T-helper 9 cell (primary cell): ENCODE measurements at places on chromosomes 12 and 14.
A peak's percentile ranks its signal among the peaks of the same experiment; 100 is the strongest.

DNA sequence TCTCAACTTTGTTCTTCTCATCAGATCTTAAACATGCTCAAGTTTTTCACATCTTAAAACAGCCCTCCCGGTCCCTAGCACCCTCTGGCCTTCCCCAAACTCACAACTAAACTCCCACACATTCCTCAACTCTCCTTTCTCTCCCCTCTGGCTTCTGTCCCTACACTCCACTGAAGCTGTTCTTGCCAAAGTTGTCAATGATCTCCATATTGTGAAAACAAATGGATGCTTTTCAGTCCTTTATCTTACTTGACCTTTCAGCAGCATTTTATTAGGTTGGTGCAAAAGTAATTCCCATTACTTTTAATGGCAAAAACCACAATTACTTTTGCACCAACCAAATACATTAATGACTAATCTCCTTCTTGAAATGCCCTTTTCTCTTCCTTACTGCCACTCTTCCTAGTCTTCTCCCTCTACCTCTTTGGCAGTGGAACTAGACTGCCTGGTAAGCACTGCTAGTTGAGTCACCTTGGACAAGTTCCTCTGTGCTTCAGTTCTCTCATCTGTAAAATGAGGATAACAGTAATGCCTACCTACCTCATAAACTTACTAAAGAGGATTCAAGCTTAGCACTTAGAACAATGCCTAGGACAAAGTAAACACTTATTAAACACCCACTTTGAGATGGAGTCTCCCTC is 16.0 kb downstream of the CERS5 start:
- DNase-seq, result no peak

GRCh38 chr12:112606611-112607365 is 184.8 kb upstream of the RPH3A start:
- no peak for DNase-seq

DNA sequence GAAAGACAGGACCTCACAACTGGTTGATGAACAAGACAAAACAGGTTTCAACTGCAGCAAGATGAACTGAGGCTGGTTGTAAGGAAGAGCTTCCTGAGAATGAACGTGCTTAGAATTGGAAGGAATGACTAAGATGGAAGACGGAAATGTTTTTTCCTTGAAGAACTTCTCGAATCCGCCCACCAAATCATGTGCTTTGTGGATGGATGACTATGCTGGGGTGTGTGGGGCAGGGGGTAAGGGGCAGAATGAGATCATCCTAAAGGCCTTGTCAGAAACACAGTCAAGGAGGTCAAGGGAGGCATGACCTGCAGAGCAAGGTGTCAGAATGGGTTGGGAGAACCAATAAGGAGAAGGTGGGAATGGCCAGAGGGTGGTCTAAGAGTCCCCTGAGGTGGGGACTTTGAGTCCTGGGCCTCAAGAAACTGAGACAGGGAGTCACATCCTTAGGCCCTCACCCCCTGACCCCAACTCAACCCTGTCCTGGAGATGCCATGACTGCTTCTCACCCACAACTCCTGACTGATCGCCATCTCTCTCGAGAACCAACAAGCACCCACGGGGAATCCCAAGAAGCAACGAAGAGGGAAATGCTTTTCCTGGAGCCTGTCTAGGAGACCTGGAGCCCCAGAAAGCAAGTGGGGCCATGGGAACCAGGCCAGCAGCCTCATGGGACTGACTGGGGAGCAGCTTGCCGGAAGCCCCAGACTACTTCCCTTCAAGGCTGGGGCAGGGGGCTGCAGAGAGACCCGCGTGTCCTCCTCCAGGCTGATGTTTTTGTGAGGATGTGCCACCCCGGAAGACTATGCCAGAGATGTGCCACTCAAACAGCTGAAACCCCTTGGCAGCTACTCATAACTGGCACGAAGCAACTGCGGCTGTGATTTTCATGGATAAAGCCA is 84.0 kb downstream of the ACTN1 start:
- DNase-seq, result no peak

DNA sequence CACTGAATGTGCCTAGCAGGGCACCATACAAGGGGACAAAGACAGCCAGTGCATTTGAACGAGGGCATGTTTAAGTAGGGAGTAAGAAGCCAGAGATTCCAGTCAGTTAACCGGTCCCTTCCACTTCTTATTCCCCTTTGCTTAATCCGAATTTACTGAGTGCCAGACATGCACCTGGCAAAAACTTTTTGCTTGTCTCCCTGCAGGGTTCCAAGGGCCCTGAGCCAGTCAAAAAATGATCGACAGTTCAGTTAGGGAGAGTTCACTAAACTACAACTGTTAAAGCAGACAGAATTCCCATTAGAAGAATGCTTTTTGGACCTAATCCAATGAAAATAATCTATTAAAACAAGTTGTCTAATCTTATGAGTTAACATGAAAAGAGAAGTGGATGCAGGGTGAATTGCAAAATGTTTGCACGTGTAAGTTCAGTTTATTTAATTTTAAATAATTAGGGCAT is 193.8 kb downstream of the TMTC2 start:
- DNase-seq, result no peak

DNA sequence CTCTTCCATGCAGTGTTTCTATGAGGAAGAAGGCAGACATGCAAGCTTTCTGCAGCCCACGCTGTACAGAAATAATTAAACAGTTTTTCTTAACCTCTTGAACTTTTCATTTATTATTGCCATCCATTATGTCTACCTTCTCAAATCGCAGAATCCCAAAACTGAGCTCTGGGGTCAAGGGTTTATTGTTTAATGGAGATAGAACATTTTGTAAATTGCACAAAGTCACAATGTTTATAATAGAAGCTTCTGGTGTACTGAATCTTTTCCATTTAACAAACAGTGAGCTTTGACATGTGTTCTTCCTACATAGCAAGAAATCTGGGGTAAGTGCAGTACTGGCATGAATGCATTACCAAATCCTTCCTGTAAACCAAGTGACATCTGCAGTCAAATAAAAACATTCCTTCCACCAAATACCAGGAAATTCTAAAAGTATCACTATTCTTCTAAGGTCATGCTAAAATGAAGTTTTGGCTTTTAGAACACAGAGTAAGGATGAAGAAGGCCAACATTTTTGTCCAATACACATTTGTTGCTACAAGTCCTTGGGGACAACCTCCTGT is 385.3 kb upstream of the DDHD1 start:
- DNase-seq, result no peak

GRCh38 chr14:86279405-86279804 is 749.5 kb downstream of the FLRT2 start:
- DNase-seq, result no peak

GRCh38 chr12:107436376-107436775 is 249.2 kb upstream of the PWP1 start:
- DNase-seq, result no peak

GRCh38 chr14:54168489-54168888 is 211.9 kb upstream of the BMP4 start:
- no peak for DNase-seq

GRCh38 chr14:30906752-30907658 is 32.6 kb downstream of the COCH start:
- DNase-seq, result no peak

GRCh38 chr14:75204116-75204515 is 27.7 kb upstream of the TMED10 start:
- no peak for DNase-seq

DNA sequence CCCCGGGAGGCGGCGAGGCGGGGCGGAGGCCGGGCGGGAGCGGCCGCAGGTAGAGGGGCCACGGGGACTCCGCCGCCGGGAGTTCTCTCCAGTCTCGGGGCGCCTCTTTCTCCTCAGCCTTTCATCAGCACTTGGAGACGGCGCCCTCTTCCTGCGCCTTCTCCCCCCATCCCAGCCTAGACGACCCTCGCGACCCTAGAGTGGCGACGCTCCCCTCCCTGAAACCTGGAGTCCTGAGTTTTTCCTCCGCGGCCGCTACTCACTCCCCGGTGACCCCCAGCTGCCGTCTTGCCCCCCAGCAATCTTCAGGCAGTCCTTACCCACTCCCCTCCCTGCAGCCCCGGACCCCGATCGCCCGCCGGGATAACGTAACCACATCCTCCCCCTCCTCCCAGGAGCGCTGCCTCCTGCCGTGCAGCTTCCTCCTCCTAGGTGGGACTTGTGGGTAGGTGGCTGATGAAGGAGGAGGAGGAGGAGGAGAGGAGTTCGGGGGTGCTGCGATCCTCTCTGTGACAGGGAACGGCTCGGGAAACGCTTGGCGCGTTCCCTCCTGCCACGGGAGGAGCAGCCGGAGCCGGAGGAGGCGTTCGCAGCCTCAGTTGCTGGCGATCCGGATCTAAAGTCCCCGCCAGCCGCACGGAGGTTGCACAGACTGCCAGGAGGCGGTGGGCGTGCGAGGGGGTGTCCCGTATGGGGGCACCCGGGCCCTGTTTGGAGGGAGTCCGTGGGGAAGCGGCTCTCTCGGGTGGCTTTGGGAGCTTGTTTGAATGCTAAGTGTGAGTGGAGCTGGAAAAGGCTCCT is 891 bp downstream of the PLEKHA5 start:
- peak; percentile 1 for DNase-seq

- no peak for DNase-seq
Observed at GRCh38 chr12:32091696-32092095, 15.0 kb upstream of the BICD1 start.

- no peak for DNase-seq
Observed at GRCh38 chr12:87678453-87678852, 350.7 kb downstream of the C12orf50 start.

- DNase-seq, result no peak
Observed at GRCh38 chr14:50668826-50669143, 679 bp upstream of the SAV1 start.

GRCh38 chr12:106840243-106840642 is 65.8 kb downstream of the RIC8B start:
- DNase-seq, result no peak

GRCh38 chr12:21296751-21297406 is 37.8 kb downstream of the SLCO1A2 start:
- DNase-seq, result no peak
